ENCODE measurements at places on chromosomes 7 and 10.

DNA sequence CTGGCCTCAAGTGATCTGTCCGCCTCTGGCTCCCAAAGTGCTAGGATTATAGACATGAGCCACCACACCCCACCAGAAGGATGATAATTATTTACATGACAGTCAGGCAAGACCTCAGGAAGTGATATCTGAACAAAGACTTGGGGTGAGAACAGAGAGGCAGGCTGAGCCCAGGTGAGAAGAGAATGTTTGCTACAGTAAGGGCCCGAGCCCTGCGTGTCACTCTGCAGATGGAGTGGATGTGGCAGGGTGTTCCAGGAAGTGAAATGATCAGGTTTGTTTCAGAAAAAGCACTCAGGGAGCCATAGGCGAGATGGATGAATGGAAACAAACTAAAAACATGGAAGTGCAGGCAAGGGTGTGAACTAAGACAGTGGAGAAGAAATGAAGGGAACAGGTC is 22.2 kb downstream of the SFMBT2 start:
- DNase-seq = no peak

DNA sequence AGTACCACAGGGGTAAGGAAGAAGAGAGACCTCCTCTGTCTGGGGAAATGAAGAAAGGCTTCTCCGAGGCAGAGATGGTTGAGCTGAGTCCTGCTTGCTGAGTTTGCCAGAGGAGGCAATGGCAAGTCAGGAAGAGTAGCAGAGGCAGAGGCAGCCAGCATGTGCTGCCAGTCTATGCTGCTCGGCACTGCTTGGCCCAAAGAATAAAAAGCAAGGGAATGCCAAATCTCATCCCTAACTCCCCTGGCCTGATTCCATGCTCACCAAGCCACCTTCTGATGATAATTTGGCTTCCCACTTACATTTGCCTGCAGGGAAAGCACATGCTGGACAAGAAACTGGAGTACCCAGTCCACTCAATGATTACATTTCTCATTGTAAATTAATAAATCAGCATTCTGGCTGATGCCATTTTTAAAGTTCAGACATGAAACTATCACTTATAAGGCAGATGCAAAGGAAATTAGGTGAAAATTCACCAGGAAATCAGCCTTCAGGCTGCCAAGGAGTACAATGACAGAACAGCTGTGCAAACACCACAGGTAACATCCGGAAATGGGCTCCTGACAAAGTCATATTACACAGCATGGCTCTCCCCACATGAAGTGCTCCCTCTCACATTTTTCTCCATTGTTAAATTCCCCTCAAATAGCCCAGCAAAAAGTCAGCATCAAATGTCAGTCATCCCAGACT is 245.9 kb downstream of the MTERF1 start:
- no peak for DNase-seq

DNA sequence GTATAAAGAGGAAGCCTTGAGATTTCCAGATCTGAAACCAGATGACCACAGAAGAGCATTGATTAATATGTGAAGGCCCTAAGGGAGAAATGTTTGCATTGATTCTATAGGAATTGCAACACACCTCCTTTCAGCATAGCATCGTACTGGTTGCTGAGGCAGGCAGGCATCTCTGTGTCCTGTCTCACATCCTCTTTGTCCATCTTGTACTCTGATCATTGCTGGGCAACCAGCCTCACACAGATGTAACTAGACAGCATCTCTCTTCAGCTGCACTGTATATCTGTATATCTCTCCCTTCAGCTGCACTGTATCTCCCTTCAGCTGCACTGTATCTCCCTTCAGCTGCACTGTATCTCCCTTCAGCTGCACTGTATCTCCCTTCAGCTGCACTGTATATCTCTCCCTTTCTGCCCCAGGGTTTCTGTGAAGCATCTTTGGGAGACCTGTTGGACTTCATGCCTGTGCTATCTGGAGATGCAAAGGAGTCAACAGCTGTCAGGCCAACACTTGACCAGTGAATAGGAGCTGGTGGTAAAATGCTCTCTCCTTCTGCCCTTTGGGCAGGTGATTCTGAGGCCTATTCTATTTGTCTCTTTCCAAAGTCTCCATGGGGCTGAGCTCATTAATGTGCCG is 40.3 kb downstream of the TMEM178B start:
- no peak for DNase-seq

GRCh38 chr7:41729059-41729458 is 26.2 kb upstream of the INHBA start:
- DNase-seq = no peak

DNA sequence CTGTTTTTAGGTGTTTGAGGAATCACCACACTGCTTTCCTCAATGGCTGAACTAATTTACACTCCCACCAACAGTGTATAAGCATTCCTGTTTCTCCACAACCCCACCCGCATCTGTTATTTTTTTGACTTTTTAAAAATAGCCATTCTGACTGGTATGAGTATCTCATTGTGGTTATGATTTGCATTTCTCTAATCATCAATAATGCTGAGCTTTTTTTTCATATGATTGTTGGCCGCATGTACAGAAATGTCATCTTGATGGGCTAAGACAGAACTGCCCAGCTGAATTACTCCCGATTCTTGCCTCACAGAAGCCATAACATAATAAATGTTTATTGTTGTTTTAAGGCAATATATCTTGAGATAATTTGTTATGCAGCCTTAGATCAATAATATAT is 93.1 kb upstream of the DKK1 start:
- DNase-seq = no peak

DNA sequence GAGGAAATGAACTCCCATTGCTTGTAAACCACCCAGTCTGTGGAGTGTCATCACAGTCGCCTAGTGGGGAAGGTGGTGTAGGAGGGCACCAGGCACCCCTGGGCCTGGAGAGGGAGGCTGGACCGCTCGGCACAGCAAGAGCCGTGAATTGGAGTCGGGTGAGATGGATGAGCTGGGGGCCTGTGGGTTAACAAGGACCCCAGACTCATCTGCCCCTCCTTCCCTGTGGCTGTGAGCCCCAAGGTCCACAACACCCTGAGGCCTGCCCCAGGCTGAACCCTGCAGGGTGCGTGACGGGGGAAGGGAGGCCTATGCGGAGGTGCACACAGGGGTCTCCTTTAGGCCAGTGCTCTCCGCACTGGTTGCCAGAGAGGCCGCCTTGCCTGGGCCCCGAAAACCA is 581.4 kb upstream of the FOXK1 start:
- DNase-seq = no peak

- no peak for DNase-seq
These were observed 80.2 kb downstream of the PRTFDC1 start for GRCh38 chr10:24872049-24872789.

DNA sequence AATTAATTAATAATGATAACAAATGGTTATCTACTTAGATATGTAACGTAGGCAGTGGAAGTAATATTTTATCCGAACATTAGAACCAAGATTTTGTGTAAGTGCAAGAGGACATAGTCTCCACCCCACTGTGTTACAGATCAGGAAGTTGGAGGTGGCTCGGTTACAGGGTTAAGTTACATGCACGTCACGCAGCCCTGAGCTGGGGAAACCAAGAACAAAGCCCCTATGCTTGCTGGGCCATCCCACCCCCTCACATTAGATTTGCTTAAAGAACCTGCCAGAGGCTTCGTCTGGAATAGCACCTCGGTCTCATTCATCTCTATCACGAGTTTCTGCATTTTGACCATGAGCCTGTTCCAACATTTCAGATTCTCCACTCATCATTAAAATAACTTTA is 214.1 kb downstream of the ADARB2 start:
- no peak for DNase-seq

- no peak for DNase-seq
These were observed 43.8 kb downstream of the SH2D4B start for GRCh38 chr10:80581469-80581835.

DNA sequence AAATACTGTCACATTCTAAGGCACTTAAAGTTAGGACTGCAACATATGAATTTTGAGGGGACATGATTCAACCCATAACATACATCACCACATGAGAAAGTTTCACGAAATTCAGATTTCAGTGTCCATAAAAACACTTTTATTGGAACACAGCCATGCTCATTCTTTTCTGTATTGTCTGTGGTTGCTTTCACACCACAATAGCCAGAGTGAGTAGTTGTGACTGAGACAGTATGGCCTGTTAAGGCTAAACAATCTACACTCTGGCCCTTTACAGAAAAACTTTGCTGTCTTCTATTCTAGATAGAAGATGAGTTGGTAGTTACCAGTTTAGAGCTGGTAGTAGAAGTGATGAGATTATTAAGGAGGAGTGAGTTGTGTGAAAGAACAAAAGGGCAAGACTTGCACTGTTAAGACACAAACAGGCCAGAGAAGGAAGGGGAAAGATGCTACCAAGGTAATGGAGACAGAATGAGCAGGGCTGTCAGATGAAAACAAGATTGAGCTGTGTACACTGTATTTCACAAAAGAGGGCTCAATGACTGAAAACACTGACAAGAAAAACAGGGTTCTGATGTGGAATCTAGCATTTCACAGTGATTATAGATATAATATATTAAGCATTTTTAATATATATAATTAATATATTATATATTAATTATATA is 108.6 kb downstream of the PPP1R3A start:
- no peak for DNase-seq

DNA sequence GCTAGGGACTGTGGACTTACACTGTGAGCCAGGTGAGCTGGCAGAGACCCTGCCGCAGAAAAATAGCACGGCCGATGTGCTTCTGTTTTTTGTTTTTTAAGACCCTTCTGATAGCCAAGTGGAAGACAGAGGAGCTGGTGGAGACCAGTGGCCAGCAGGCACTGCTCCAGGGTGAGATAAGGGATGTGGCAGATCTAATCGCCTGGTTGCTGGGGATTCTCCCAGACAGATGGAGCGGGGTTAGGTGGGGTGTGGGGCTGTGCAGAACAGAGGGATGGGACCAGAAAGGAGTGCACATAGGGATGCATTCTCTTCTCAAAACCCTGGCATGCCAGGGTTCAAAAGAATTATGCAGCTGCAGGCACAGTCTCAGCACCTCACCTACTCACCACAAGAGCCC is 82.2 kb downstream of the VOPP1 start:
- no peak for DNase-seq

- DNase-seq = no peak
These were observed 167.8 kb upstream of the IMMP2L start for GRCh38 chr7:111730057-111730456.

DNA sequence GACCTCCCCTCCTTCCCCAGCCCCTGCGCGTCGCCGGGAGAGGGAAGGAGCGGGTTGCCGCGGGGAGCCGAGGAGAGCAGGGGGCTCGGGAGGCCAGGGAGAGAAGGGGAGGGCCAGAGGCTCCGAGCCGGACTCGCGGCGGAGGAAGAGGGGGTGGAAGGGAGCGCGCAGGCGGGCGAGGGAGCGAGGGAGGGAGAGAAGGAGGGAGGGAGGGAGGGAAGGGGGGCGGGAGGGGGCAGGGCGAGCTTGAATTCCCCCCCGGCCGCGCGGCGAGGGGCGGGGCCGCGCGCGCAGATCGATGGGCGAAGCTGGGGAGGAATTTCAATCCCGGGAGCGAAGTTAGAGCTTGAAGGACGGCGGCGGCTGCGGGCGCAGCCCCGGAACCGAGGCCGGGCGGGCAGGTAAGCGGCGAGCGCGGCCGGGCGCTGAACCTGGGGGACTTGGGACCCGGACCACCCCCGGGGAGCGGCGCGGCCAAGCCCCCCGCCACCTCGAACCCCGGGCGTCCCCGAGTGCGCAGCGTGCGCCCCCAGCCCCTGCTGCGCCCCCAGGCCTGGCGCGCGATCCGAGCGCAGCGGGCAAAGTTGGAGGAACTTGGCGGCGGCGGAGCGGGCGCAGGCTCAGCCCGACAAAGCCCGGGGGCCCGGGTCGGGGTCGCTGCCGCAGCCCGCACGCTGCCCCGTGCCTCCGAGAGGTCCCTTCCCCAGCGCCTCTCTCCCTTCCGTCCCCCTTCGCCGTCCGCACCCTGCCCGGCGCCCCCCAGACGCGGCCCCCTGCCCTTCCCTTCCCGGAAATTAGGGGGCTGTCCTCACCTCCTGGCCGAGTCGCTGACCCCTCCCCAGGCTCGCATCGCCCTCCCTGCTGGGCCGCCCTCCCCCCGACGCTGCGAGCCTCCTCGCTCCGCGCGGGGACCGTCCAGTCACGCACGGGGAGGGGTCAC is at the start of gene ELFN1:
Gene ELFN1 (plus strand): TSS at position 324 of the 940 bp plus-strand sequence. CDS start 74,320 bp downstream, outside the sequence.
- no peak for DNase-seq

DNA sequence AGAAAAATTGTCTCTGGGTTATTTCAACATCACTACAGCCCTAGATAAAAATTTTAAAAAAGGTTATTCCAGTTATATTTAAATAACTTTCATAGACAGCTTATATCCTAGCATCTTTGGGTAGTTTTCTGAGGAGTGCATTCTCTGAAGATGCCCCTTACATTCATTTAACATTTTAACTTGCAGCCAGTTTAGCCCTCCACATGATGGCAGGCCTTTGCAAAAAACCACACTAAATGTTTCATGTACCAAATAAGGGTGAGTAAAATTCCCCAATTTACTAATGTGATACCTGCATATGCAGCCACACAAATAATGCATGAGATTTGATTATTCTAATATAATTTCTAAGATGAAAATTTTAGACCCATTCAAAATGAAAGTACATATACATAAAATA is 108.4 kb upstream of the ZWINT start:
- DNase-seq = no peak

DNA sequence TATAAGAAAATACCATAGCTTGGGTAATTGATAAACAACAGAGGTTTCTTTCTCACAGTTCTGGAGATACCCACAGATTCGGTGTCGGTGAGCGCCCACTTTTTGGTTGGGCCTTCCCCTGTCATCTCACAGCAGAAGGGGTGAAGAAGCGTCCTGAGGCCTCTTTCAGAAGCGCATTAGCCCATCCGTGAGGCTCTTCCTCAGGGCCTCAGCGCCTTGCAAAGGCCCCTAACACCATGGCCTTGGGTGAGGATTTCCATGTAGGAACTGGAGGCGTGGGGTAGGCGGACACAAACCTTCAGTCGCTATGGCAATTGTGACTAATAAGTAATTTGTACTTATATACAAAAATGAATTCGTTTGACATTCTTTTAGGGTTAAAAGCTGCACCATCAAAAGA is 316.0 kb downstream of the PTPRN2 start:
- no peak for DNase-seq

GRCh38 chr10:131490991-131491594 is 179.6 kb upstream of the TCERG1L start:
- DNase-seq = no peak

- no peak for DNase-seq
These were observed 91.8 kb downstream of the KLF6 start for GRCh38 chr10:3693022-3693697.

DNA sequence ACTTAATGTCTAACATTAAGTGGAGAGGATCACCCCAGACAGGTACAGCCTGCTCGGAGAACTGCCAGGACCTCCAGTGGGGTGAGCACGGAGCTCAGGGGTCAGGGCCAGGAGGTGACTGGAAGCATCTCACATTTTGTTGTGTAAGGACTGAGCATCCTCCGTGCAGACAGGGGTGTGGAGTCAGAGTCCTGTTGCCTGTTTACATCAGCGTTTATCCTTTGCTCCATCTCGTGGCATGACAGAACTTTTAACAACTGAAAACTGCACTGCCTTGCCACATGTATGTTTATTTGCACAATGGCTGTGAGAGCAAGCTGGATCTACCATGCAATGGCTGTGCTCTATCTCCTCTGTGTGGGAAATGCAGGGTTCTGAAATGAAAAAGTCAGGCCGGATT is 175.4 kb upstream of the AKR1E2 start:
- DNase-seq = no peak
